ENCODE measurements at places on chromosomes 3 and 15.

GRCh38 chr3:183211352-183211751 is 41.7 kb upstream of the B3GNT5 start:
- DNase-seq: no peak

GRCh38 chr15:77251662-77252061 is 168.2 kb downstream of the PEAK1 start:
- no peak for DNase-seq

- no peak for DNase-seq
Observed at GRCh38 chr3:127131424-127132170, 61.3 kb upstream of the PRR23E start.

- DNase-seq: no peak
Observed at GRCh38 chr3:38222032-38222634, 43.5 kb upstream of the SLC22A13 start.

DNA sequence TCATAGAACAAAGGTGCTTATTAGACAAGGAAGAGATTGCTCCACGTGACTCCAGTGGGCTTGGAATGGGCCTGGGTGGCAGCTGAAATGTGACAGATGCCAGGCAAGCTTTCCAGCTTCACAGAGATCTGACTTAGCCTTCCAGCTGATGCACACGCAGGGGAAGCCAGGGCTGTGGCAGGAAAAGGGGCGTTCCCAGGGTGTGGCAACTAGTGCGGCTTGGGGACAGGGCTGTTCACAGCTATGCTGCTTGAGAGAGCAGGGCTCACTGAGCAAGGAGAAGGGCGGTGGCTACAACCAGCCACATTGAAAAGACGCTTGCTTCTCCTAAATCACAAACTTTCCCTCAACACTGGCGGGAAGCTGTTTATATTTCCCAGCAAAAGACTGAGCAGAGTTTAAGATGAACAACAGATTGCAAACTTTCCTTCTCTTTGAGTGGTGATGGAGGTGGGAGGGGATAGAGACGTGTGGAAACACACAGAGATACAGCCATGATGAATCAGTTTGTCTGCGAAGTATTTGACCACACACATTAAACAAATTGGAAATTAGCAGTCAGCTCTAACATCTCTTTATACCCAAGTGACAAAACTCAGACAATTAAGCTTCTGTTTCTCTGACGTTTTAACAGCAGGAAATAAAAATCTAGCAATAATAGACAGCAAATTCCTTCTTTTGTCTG is 127.5 kb downstream of the BDH1 start:
- no peak for DNase-seq

DNA sequence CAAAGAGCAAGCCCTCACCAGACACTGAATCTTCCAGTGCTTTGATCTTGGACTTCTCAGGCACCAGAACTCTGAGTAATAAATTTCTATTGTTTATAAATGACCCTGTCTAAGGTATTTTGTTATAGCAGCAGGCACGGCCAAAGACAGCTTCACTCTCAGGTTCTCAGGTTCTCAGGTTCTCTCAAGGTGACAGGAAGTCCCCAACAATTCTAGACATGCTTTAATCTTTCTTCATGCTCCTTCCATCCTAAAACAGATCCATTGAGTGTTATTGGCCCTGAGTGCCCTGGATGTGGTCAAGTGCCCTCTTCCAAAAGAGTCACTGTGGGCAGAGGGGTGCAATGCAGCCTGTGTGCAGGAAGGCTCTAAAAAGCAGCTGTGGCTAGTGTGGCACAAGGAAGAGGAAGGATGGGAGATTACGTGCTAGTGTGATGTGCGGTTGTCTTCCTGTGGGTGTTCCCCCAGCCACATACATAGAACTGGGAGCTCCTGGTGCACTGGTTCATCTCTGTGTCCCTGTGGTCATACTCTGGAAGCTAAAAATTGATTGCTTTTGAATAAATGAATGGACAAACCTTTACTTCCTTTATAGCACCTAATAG is 11.0 kb upstream of the RAB7A start:
- no peak for DNase-seq

- DNase-seq: no peak
Observed at GRCh38 chr15:94582368-94582767, 351.0 kb downstream of the MCTP2 start.

DNA sequence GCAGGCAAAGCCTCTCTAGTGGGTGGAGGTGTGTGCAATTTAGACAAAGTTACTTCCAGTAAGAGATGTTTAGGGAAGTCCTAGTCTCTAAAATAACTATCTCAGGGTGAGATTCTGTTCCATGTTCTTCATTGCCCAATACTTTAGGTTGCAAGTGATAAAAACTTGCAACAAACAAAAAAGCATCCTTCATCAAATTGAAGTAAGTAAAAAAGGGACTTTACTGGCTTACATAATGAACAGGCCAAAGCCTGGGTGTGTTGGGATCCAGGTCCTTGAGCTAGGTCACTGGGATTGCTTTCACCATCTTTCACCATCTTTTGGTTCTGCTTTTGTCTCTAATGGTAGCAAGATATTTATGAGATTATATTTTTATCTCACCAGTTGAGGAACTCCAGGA is 38.3 kb downstream of the CX3CR1 start:
- no peak for DNase-seq

- DNase-seq: no peak
Observed at GRCh38 chr3:57157545-57157944, 7.6 kb downstream of the IL17RD start.

DNA sequence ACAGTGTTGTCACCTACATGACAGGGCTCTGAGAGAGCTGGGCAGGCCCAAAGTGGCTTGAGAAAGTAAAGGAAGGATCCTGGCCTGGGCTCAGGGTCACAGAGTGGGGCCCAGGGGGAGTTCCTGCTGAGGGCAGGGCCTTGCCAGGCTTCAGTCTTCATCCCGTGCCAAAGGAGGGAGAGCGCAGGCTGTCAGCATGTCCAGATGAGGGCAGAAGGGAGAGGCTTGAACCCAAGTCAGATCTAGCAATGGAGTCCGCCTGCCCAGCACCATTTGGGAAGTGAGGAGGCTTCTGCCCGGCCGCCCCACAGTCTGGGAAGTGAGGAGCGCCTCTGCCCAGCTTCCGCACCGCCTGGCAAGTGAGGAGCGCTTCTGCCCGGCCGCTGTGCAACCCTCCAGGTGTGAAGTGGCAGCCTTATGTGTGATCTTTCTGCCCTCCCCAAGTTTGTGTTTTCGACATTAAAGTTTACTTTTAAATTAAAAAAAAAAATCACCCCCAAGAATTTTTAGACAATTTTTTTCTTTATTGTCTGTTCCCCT is 303.6 kb upstream of the PROK2 start:
- no peak for DNase-seq

DNA sequence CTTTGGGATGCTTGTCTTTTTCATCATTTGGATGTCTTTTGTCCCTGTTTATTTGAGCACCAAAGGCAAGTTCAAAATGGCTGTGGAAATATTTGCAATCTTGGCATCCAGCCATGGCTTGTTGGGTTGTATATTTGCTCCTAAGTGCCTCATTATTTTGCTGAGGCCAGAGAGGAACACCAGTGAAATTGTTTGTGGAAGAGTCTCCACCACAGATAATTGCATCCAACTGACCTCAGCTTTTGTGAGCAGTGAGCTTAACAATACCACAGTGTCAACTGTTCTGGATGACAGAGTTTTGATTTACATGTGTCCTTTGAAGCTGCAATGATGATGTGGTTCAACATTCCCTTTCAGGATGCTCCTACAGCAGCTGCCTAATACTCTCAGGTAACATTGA is 83.0 kb upstream of the KCNAB1 start:
- DNase-seq: no peak

GRCh38 chr15:44729408-44730127 is 6.8 kb upstream of the TRIM69 start:
- no peak for DNase-seq

DNA sequence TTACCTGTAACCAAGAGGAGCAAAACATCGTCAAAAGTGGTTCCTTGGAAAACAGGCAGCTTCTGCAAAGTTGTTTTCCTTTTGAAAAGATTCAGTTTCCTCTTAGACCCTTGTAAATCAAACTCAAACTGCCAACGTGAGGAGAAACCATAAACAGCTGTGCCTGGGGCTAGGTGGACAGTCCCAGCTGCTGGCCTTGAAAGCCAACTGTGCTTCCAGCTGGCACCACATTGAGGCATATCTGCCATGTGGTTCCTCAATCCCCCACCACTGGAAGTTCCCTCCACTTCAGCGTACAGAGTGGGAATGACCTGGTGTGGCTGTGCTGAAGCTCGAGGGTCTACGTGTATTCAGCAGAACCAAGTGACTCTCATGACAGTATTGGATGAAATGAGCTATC is 40.9 kb downstream of the HRH1 start:
- DNase-seq: no peak

DNA sequence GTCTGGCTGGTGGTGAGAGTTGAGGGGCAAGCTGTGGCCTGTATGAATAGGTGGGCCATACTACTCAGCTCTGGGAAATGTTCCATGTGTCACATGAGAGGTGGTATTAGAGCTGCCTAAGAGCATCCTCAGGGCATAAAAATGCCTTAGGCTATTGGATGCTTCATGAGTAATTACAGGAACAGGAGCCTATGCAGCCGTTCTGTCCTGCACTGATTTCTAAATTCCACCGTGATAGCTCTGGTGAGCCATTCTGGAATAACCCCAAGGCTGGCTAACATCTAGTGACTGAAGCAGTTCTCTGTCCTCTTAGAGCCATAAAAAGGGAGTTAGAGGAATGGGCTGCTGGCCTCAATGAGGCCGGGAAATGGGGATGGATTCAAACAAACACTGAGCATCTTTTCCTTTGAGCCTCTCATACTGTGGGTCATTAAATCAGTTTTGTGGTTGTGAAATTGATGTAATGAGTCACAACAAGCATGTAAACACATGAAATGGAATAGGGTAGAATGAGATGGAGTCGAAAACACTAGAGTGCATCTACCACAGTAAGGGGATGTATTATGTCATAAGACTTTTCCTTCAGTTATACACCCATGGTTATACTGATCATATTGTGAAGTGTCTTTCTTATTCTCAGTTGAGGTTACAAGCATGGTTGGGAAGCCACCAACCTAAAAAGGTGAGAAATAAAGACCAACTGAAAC is 41.0 kb downstream of the DGKG start:
- no peak for DNase-seq

DNA sequence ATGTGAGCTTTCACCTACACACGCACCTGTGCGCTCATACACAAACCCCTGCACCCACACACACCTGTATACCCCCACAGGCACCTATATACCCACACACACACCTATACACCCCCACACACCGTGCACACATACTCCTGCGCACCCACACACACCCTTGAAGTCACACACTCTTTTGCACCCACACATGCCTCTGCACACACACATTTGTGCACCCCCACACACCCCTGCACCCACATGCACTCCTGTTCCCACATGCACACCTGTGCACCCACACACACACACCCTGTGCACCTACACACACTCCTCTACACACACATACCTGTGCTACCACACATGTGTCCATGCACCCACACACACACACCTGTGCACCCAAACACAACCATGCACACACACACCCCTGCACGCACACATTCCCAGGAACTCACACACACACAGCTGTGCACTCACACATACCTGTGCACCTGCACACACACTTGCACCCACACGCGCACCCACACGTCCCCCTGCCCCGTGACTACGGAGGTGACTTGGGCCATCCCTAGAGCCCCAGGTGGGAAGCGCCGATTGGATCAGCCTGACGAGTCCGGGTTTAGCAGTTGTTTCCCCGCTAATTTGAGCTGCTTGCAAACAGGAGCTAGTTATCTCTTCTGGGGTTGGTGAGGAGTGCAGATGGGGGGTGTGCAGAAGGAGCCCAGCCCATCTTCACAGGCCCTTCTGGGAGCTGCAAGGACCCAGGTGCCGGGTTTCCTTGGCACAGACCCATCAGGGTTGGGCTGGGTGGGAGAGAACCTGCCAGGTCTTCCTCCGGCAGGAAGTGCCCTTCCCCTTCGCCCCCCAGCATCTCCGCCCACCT is 97.8 kb downstream of the CHSY1 start:
- no peak for DNase-seq

GRCh38 chr15:71082803-71083202 is 32.5 kb upstream of the THSD4 start:
- DNase-seq: no peak

DNA sequence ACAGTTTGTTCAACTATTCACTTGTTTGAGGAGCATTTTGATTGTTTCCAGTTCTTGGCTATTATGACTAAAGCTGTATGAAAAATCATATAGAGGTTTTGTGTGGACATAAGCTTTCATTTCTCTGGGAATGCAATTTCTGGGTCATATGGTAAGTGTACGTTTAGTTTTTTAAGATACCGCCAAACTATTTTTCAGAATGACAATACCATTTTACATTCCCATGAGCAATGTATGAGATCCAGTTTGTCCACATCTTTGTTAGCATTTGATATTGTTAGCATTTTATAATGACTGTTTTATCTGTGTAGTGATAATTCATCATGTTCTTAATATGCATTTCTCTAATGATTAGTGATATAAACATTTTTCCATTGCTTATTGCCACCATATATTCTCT is 258.7 kb upstream of the CTNNB1 start:
- DNase-seq: no peak

DNA sequence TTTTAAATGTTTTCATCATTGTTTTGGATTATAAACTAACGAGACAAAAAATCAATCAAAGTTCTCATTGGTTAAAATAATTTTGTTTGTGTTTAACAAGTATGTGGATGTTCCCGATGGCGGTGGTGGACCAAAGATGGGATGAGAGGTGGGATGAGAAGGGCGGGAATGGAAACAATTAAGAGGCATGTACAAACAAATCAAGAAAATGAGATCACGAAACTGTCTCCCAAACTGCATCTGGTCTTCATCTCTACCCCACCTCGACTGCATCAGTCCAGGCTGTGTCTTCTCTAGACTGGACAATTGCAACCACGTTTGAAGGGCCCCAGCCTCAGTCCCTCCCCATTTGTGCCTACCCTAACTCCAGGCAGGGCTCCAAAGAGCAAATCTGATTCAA is 56.1 kb downstream of the SLC12A8 start:
- no peak for DNase-seq

- DNase-seq: no peak
Observed at GRCh38 chr15:85133709-85134108, 152.1 kb downstream of the PDE8A start.

All from CD4-positive, alpha-beta T cell (primary cell).